ENCODE measurements at places on chromosomes 4 and X.
A peak's percentile ranks its signal among the peaks of the same experiment; 100 is the strongest.

- no peak for DNase-seq
Measured at GRCh38 chr4:168878623-168879022, 131.4 kb downstream of the CBR4 start.

- no peak for DNase-seq
Measured at GRCh38 chrX:44282753-44283152, 60.7 kb downstream of the EFHC2 start.

- DNase-seq, result no peak
Measured at GRCh38 chr4:60750962-60751361, 449.2 kb upstream of the ADGRL3 start.

- DNase-seq, result no peak
Measured at GRCh38 chr4:167930166-167930565, 162.2 kb upstream of the ANXA10 start.

DNA sequence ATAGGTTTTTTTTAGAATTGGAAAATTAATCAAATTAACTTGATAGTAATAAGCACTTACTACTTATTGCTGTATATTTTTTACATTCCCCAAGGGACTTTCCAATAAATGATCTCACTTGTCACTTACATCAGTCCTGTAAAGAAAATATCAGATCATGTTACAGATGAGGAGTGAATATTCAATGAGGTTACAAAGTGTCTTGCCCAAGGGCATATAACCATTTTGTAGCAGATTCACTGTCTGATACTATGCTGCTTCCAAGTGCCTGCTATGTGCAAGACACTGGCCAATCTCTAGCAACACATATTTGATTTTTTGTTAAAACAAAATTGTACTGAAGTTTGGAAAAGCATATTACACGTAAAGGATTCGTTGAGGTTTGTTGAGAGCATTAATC, 1287.7 kb downstream of the FAM133A start:
- DNase-seq, result no peak

DNA sequence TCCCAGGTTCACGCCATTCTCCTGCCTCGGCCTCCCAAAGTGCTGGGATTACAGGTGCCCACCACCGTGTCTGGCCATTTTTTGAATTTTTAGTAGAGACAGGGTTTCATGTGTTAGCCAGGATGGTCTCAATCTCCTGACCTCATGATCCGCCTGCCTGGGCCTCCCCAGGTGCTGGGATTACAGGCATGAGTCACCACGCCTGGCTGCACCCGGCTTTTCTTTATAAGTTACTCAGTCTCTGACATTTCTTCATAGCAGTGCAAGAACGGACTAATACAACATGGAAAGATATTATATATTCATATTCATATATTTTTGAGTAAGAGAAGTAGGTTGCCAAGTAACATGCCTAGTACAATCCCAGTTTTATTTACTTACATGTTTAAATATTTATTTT, 22.9 kb downstream of the SHROOM3 start:
- DNase-seq, result no peak

GRCh38 chr4:168558599-168558998, 61.7 kb downstream of the PALLD start:
- DNase-seq, result peak; percentile 89

Measured in ELR (cell line).